Mesothelial cell of epicardium (in vitro differentiated cells): ENCODE measurements at places on chromosomes 13 and 19.
A peak's percentile ranks its signal among the peaks of the same experiment; 100 is the strongest.

DNA sequence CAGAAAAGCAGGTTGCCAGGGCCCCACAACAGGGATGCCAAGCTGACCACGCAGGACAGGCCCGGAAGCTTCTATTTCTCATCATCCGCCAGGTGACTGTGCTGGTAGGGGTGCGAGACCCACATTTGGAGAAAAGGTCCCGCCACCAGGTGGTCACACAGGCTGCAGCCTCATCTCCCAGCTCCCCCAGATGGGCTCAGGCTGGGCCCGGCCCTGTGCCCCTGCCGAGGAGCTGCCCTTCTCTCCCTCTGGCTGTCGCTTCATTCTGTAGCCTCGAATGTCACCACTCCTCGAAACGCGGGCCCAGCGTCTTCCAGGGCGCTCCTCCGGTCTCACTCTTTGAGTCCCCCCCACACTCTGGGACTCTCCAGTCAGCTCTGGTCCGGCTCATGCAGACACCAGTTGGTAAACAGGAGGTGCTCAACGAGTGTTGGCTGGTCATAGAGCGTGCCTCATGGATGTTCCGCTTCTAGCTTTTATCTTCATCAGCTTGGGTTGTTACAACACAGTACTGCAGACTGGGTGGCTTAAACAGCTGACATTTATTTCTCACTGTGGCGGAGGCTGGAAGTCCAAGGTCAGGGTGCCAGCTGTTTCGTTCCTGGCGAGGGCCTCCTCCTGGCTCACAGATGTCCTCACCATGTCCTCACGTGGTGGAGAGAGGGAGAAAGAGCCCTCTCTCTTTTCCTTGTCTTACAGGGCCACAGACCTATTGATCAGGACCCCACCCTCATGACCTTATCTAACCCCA, 87.1 kb downstream of the TEX29 start:
- no peaks in the 10 kb centered on the region for H3K4me1 ChIP-seq
- H3K27me3 ChIP-seq: peaks cover 62% of the 10 kb centered on the region
- no peak overlapping the region for H3K27ac ChIP-seq
- DNase-seq: no peak
- no peak overlapping the region for H3K4me3 ChIP-seq
- no peaks in the 10 kb centered on the region for H3K36me3 ChIP-seq

DNA sequence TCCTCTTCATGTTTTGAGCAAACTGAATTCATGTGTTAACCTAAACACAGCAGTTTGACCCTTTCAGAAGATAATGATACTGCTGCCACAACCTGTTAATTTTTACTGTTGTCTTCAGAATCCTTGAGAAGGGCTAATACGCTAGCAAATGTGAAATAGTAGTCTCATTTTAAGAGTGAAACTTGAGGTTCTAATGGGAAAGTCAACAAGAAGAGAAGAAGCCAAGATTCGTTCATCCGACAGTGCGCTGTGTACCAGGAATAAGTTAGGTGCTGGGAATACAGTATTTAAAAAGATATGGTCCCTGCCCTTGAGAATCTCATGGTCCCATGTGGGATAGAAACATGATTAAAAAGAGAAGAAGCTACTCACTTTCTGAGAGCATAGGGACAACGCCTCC, 134.4 kb downstream of the KL start:
- H3K36me3 ChIP-seq: peaks cover 5% of the 10 kb centered on the region
- H3K4me3 ChIP-seq: no peak overlapping the region
- H3K4me1 ChIP-seq: peaks cover 33% of the 10 kb centered on the region
- no peak for DNase-seq

DNA sequence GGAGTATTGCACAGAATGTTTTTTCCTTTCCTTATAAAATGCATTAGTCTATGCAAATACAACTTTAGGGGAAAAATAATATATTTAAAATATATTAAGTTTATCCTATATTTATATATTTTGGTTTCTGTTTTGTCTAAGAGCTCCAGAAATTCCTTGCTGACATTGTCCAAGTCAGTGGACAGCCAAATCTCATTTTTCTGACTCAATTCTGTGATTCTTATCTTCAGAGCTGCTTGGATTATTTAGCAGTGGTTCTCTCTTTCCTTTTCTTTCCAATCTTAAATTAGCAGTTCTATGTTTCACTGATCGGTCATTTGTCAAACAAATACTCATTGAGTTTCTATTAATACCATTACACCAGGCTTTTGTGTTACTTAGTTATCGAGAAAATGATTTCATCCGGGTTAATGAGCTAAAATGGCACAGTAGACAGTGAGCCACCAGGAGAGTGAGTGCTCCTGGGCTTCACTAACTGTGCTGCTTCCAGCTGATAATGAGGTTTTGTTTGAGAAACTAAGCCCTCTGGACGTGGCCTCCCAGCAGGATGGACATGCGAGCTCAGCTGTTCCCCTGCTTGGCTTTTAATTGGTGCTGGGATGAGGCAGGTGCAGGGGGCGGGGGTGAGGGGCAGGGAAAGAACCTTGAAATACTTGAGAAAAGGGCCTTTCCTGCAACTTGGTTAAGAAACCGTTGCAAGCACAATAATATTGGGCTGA, 44.0 kb downstream of the ATP11A start:
- no peaks in the 10 kb centered on the region for H3K27me3 ChIP-seq
- H3K4me1 ChIP-seq: peaks cover 55% of the 10 kb centered on the region
- H3K4me3 ChIP-seq: no peak overlapping the region
- H3K36me3 ChIP-seq: no peaks in the 10 kb centered on the region

- peaks cover 15% of the 10 kb centered on the region for H3K4me1 ChIP-seq
- H3K27ac ChIP-seq: no peak overlapping the region
- no peaks in the 10 kb centered on the region for H3K27me3 ChIP-seq
- H3K36me3 ChIP-seq: peaks cover 14% of the 10 kb centered on the region
- H3K4me3 ChIP-seq: peak overlapping the region; percentile 97
Measured at GRCh38 chr19:3759482-3760254, 1.8 kb downstream of the APBA3 start.

GRCh38 chr19:30848636-30849425, 476.6 kb downstream of the ZNF536 start:
- H3K27me3 ChIP-seq: peaks cover 2% of the 10 kb centered on the region
- H3K4me1 ChIP-seq: peaks cover 17% of the 10 kb centered on the region
- no peak overlapping the region for H3K4me3 ChIP-seq

GRCh38 chr19:53958168-53958571, 4.6 kb upstream of the CACNG8 start:
- DNase-seq: no peak
- H3K4me1 ChIP-seq: peaks cover 2% of the 10 kb centered on the region
- no peak overlapping the region for H3K4me3 ChIP-seq
- H3K36me3 ChIP-seq: no peaks in the 10 kb centered on the region
- H3K27me3 ChIP-seq: peaks cover 77% of the 10 kb centered on the region
- H3K27ac ChIP-seq: no peak overlapping the region

- no peaks in the 10 kb centered on the region for H3K36me3 ChIP-seq
- no peak overlapping the region for H3K4me3 ChIP-seq
- peaks cover 36% of the 10 kb centered on the region for H3K4me1 ChIP-seq
- no peaks in the 10 kb centered on the region for H3K27me3 ChIP-seq
- peak overlapping the region; percentile 91 for H3K27ac ChIP-seq
Measured at GRCh38 chr13:31172535-31172934, 10.8 kb upstream of the HSPH1 start.

- H3K36me3 ChIP-seq: no peaks in the 10 kb centered on the region
- DNase-seq: no peak
- no peak overlapping the region for H3K4me3 ChIP-seq
- H3K4me1 ChIP-seq: no peaks in the 10 kb centered on the region
- no peak overlapping the region for H3K27ac ChIP-seq
Measured at GRCh38 chr13:109012115-109012514, 382.7 kb downstream of the MYO16 start.

- no peaks in the 10 kb centered on the region for H3K27me3 ChIP-seq
- no peak overlapping the region for H3K4me3 ChIP-seq
- peaks cover 64% of the 10 kb centered on the region for H3K4me1 ChIP-seq
- no peak overlapping the region for H3K27ac ChIP-seq
- H3K36me3 ChIP-seq: peaks cover 5% of the 10 kb centered on the region
- no peak for DNase-seq
Measured at GRCh38 chr19:5949792-5950305, 28.1 kb downstream of the RANBP3 start.

DNA sequence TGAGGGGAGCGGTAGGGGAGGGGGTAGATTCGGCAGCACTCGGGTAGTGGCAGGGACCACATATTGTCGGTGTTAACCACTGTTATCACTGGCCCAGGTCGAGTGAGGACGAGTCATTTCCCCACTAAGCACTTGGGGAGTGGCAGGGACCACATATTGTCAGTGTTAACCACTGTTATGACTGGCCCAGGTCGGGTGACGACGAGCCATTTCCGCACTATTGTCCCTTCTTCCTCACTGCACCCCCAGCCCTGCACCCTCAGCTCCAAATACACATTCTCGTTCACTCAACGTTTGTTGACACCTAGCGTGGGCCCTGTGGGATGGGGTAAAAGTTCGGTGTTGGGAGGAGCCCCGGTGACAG, 467 bp upstream of the CLN5 start:
- peaks cover 5% of the 10 kb centered on the region for H3K36me3 ChIP-seq
- peaks cover 24% of the 10 kb centered on the region for H3K4me1 ChIP-seq
- peak overlapping the region; percentile 91 for H3K27ac ChIP-seq
- DNase-seq: no peak

GRCh38 chr19:5637971-5638370, 15.1 kb downstream of the SAFB start:
- no peak overlapping the region for H3K4me3 ChIP-seq
- peak overlapping the region; percentile 64 for H3K27ac ChIP-seq
- no peak for DNase-seq
- peaks cover 16% of the 10 kb centered on the region for H3K4me1 ChIP-seq
- no peaks in the 10 kb centered on the region for H3K27me3 ChIP-seq
- H3K36me3 ChIP-seq: peaks cover 8% of the 10 kb centered on the region

- peaks cover 7% of the 10 kb centered on the region for H3K4me1 ChIP-seq
- no peak for DNase-seq
- peaks cover 6% of the 10 kb centered on the region for H3K27me3 ChIP-seq
- H3K27ac ChIP-seq: peak overlapping the region; percentile 14
Measured at GRCh38 chr13:95154413-95154886, 146.8 kb downstream of the ABCC4 start.

DNA sequence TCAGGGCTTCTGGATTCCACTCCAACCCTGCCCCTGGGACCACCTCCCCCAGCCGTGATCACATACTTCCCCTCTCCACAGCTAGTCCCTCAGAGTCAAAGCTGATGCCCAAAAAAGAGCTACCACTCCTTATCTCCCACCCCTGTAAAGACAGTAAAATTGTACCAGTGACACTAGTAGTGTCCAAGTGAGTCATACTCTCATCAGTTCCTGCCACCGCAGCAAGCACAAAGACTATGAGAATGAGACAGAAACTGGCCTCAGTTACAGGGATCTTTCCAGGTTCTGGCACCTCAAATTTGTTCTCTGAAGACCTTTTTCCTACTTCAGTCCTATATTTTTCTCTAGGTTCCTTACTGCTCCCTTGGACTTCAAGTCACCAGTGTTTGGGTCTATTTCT, 144.2 kb downstream of the SPRY2 start:
- H3K27ac ChIP-seq: no peak overlapping the region
- DNase-seq: no peak

DNA sequence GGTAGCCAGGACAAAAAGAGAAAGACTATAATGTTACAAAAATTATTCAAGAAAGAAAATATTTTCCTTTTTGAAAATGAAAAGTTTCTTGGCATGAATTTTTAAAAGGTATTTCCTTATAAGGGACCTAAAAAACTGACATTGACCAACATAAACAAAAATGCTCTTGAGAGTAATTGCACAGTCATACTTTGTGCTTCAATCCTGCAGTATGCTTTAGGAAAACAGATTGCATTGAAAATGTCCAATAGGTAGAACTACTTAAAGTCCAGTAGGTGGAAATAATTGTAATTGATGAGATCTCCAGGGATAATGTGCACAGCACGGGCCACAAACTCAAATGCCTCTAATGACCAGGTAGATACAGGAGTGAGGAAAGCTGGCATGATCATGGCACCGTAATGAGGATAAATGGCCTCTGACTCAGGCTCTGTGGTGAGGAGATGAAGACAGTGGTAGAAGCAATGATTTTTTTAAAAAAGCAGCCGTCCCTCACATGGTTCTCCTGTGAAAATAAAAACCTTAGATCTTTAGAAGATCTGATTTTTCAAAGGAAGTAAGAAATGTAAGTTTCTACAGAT, 278.0 kb downstream of the ITGBL1 start:
- H3K27me3 ChIP-seq: peaks cover 6% of the 10 kb centered on the region
- DNase-seq: no peak
- H3K4me1 ChIP-seq: no peaks in the 10 kb centered on the region
- no peak overlapping the region for H3K4me3 ChIP-seq
- H3K36me3 ChIP-seq: no peaks in the 10 kb centered on the region
- H3K27ac ChIP-seq: no peak overlapping the region

DNA sequence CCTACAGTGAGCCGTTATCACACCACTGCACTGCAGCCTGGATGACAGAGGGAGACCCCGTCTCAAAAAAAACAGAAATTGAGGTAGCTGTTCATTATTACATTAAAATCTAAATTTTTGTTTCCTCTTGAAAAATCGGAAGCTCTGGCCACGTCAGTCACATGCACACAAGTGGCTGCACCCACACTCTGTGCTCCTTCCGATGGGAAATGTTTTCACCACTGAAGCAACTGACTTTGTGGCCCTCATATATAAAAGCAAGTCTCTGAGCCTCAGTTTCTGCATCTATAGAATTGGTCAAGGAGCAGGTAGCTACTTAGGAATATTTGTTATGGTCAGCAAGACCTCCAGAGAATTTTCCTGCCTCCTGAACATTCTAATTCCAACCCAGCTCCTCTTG, 4.5 kb downstream of the LRRC25 start:
- H3K27me3 ChIP-seq: peaks cover 2% of the 10 kb centered on the region
- H3K36me3 ChIP-seq: no peaks in the 10 kb centered on the region
- H3K27ac ChIP-seq: no peak overlapping the region

- DNase-seq: no peak
- peaks cover 7% of the 10 kb centered on the region for H3K4me1 ChIP-seq
- H3K36me3 ChIP-seq: no peaks in the 10 kb centered on the region
- H3K27ac ChIP-seq: peak overlapping the region; percentile 88
- H3K27me3 ChIP-seq: peaks cover 8% of the 10 kb centered on the region
- H3K4me3 ChIP-seq: no peak overlapping the region
Measured at GRCh38 chr19:55563261-55563690, 17.4 kb downstream of the ZNF579 start.

GRCh38 chr19:41302624-41303351, 7.2 kb upstream of the CCDC97 start:
- no peak for DNase-seq
- H3K4me3 ChIP-seq: no peak overlapping the region
- no peaks in the 10 kb centered on the region for H3K4me1 ChIP-seq

DNA sequence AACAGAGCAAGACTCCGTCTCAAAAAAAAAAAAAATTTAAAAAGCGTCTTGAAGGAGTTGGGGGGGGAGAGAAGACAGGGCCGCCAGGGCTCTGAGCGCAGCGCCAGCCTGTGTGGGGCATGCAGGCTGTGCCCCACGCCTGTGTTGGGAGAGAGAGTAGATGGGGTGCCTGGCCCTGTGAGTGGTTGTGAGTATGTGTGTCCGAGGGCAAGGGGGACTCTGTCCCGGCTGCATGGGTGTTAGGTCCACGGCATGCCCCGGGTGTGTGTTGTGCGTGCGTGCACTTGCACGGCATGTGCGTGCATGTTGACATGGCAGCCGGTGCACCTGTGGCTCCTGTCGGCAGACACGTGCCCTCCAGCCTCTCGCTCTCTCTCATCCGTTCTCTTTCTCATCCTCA, 3.4 kb downstream of the MAP2K7 start:
- no peak for DNase-seq
- no peak overlapping the region for H3K27ac ChIP-seq
- H3K4me3 ChIP-seq: no peak overlapping the region
- H3K27me3 ChIP-seq: peaks cover 2% of the 10 kb centered on the region
- peaks cover 11% of the 10 kb centered on the region for H3K36me3 ChIP-seq
